OCI-M1 (cell line): ENCODE measurements at places on chromosomes 13 and 19.

DNA sequence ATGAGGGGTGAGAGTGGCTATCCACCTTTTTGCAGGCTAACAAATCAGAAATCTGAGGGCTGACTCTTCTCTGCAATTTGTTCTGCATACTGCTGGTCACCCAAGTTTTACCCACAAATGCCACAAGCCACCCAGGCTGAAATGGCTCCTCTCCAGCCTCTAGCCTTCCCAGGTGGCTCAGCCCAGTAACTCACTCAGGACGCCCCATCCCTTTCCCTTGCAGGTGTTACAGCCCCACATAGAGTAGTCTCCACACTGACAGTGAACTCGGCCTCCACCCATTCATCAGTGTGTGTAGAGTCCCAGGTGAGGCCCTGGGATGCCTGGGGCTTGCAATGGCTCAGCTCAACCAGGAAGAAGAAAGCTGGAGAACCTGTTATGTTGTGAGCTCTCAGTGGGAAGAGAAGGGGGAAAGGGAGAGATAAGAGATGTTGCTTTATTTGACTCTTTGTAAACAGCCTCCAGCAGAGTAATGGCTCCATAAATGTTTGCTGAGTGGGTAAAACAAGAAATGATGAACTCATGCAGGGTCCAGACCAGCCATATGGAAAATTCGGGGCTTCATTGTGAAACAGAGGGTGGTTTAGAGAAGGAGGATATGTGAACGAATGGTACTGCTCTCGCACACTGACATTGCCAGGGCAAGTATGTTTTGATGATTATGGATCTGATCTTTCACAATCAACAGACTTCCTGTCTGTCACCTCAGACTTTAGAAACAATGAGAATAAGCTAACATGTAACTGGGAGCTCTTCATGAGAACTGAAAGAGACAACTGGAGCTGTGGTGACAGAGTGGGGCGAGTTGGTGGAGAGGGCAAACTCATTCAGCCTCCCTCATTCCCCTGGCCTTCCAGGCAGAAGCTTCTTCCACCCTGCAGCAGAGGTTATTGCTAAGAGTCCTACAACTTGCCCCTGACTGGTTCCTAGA lies 74.2 kb upstream of the RFC3 start:
- DNase-seq = no peak

DNA sequence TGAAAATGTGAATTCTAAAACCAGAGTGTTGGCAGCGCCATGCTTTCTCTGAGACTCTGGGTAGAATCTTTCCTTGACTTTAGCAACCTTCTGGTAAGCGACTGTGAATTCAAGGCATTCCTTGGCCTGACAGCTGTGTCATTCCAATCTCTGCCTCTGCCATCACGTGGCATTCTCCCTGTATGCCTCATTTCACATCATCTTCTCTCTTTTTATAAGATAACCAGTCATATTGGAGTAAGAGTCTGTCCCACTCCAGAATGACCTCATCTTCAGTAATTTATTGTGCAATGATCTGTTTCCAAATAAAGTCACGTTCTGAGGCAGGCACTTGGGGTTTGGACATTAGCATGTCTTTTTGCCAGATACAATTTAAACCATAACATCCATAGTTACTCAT lies 103.4 kb upstream of the POSTN start:
- peak; percentile 50 for DNase-seq

DNA sequence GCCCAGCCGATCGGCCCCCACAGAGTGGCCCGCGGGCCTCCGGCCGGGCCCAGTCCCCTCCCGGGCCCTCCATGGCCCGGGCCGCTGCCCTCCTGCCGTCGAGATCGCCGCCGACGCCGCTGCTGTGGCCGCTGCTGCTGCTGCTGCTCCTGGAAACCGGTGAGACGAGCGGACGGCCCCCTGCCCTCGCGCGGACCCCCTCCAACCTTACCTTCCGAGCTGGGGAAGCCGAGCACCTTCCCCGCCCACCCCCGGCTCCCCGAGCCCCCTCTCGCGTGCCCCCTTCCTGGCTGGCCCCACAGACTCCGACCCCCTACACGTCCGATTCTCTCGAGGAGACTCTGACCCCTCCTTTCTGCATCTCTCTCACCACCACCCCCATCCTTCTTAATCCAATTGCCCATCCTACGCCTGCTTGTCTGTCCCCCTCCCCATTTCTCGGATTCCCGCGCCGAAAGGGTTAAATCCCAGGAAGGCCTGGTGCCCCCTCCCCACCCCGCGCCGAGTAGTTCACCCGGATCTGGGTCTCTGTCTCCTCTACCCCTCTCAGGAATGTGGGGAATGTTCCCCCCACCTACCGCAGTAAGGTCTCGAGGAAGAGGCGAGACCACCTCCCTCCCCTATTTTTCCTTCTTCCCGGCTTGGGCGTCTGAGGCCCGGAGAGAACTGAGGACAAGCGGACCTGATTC lies 502 bp downstream of the NECTIN2 start:
- peak; percentile 51 for DNase-seq

DNA sequence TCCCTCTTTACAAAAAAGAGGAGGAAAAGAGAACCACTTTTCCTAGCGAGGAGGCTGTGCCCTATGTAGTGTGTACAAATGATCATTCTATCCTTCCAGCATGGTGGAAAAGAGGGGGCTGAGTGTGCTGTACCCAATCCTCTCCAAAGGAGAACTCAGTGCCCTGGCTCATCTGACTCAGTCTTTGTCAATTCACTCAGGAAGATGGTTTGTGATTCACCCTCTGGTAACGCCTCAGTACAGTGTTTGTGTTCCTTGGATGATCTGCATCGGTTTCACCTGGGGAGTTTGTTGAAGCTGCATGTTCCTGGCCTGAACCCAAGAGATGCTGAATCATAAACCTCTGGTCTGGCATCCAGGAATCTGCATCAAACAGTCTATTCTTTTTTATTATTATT lies 18.3 kb upstream of the ENOX1 start:
- no peak for DNase-seq

- no peak for DNase-seq
Measured at GRCh38 chr13:70829748-70830147, 721.5 kb upstream of the KLHL1 start.

- no peak for DNase-seq
Measured at GRCh38 chr19:51114087-51114729, 6.0 kb upstream of the CTU1 start.

- DNase-seq = no peak
Measured at GRCh38 chr13:110275931-110276552, 30.9 kb downstream of the COL4A1 start.

- no peak for DNase-seq
Measured at GRCh38 chr13:94702181-94703041, 9.9 kb downstream of the SOX21 start.

DNA sequence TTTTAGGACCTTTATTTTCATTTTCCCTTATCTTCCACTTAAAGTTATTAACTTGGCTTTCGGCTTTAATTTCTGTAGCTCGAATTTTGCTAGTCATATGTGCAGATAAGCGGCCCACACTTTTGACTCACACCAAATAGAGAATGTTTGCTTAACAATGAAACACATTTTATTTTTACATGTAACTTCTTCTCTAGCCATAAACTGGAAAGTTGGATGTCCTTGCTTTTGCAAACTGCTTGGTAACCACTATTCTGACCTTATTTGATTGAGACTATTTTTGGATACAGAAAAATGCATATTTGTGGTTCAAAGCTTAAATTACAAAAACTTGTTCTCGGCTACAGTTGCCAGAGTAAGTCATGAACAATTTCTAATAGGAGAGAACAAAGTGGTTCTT lies 600.0 kb downstream of the KCTD12 start:
- no peak for DNase-seq

DNA sequence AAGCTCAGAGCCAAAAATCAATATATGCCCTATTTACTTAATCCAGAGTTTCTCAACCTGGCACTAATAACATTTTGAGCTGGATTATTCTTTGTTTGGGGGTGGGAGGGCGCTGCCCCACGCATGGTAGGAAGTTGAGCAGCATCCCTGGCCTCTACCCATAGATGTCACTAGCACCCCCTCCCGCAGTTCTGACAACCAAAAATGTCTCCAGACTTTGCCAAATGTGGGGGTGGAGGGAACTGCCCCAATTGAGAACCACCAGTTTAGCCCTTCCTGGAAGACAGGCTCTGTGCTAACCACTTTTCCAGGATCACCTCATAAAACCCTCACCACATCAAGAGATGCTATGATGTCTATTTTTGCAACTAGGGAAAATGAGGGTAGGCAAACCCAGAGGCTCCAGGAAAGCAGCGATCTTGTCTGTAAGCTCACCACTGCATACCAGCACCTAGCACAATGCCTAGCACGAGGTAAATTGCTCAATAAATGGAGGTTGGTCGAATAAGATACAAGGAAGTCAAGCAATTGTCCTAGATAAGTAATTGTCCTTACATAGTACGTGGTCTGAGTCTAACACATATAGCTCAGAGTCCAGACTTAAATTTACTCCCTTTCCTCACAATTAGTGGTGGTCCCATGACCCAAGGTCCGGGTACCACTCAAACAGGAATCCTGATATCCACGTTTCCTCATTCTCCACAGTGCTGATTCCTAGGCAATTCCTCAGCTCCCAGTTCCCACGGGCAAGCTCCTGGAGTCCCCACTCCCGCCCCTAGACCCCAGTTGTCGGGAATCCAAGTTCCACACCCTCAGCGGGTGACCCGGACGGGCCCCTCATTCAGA lies 892 bp downstream of the TRIR start:
- DNase-seq = peak; percentile 44

DNA sequence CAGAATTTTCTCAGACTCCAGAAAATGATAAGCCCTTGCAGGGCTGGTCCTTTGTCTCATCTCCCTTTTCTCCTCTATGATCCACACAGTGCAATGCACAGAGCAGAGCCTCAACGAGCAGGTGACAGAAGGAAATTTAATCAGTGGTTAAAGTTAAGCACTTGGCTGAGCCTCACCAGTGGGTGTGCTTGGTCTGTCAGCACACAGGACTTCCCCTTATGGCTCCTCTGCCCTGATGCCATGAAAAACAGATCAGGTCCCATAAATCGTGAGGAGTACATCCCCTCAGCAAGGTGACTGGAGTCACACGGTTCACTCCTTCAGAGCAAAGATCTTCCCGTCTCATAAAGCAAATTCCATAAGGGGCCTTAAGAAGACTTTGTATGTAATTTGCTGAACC lies 818.2 kb downstream of the UQCRFS1 start:
- DNase-seq = peak; percentile 45

DNA sequence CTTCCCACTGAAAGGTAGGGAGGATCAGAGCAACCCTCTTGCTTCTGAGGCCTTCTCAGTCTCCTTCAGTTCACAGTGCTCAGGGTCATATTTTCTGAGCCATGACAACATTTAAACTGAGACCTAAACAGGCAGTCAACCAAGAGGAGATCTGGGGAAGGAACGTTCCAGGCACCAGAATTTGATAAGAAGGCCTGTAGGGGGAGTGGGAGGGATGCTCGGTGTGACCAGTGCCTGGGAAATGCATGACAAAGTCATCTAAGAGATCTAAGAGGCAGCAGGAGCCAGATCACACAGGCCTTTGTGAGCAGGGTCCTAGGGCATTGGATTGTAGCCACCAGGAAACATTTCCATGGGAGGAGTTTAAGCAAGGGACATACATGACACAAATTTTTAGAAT lies 71.6 kb downstream of the SHISA2 start:
- DNase-seq = peak; percentile 1

DNA sequence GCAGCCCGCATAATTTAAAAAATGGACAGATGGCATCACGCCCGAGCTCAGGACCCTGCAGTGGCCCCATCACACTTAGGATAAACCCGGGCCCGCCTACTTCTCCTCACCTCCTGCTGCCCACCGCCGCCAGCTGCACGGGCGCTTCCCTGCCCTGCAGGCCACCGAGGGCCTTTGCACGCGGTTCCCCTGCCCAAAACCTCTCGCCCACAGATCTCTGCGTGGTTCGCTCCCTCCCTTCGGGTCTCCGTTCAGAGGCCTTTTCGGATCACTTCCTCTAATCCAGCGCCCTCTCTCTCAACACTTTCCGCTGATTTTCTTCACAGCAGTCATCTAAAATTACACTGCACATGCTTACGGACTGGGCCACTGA lies 1.8 kb downstream of the SHISA7 start:
- no peak for DNase-seq
